Endothelial cell of umbilical vein (primary cell): ENCODE measurements at places on chromosomes 6 and 20. TPM values are rescaled to one million over a fixed set of nuclear protein-coding genes. Genes with fewer than 3 reads are reported as not detected.
A peak's percentile ranks its signal among the peaks of the same experiment; 100 is the strongest.

GRCh38 chr20:62916703-62917476, 9.4 kb downstream of the DIDO1 start:
- no peak overlapping the region for H3K27ac ChIP-seq
- no peak for DNase-seq
- H3K4me1 ChIP-seq, result no peaks in the 10 kb centered on the region
- H3K36me3 ChIP-seq, result peaks cover 7% of the 10 kb centered on the region
- no peak overlapping the region for H3K4me3 ChIP-seq
- no peaks in the 10 kb centered on the region for H3K27me3 ChIP-seq

- no peaks in the 10 kb centered on the region for H3K36me3 ChIP-seq
- H3K4me1 ChIP-seq, result no peaks in the 10 kb centered on the region
- H3K27ac ChIP-seq, result no peak overlapping the region
- H3K4me3 ChIP-seq, result no peak overlapping the region
Observed at GRCh38 chr6:56220078-56220477, 27.3 kb downstream of the COL21A1 start.

GRCh38 chr6:106913111-106913510, 61.4 kb downstream of the CD24 start:
- H3K36me3 ChIP-seq, result no peaks in the 10 kb centered on the region
- H3K4me1 ChIP-seq, result no peaks in the 10 kb centered on the region
- H3K4me3 ChIP-seq, result no peak overlapping the region
- DNase-seq, result no peak
- no peaks in the 10 kb centered on the region for H3K27me3 ChIP-seq

- DNase-seq, result no peak
- no peak overlapping the region for H3K27ac ChIP-seq
- no peaks in the 10 kb centered on the region for H3K36me3 ChIP-seq
- H3K27me3 ChIP-seq, result no peaks in the 10 kb centered on the region
Observed at GRCh38 chr6:124438546-124439065, 523.6 kb upstream of the RNF217 start.

DNA sequence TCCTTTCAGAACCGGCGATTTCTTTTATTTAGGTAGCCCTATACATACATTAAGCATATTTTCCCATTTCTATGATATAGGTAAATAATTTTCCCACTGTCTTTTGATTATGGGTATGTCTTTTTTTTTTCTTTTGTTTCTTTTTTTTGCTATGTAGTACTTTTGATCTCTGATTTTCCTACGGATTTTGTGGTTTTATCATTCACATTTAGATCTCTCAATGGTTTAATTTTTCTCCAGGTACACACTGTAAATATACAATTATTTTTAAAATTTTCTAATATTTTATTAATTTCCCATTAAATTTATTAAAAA, 436 bp upstream of the ZNF337 start:
- peak overlapping the region; percentile 89 for H3K4me3 ChIP-seq
- H3K27me3 ChIP-seq, result no peaks in the 10 kb centered on the region
- H3K36me3 ChIP-seq, result no peaks in the 10 kb centered on the region
- H3K4me1 ChIP-seq, result peaks cover 5% of the 10 kb centered on the region
- no peak overlapping the region for H3K27ac ChIP-seq
- DNase-seq, result no peak

GRCh38 chr6:21079468-21080048, 514.0 kb upstream of the SOX4 start:
- no peak overlapping the region for H3K4me3 ChIP-seq
- no peak overlapping the region for H3K27ac ChIP-seq
- no peaks in the 10 kb centered on the region for H3K36me3 ChIP-seq
- no peaks in the 10 kb centered on the region for H3K27me3 ChIP-seq
- no peaks in the 10 kb centered on the region for H3K4me1 ChIP-seq
- DNase-seq, result no peak

- H3K4me1 ChIP-seq, result no peaks in the 10 kb centered on the region
- no peak overlapping the region for H3K4me3 ChIP-seq
- no peak overlapping the region for H3K27ac ChIP-seq
- no peaks in the 10 kb centered on the region for H3K36me3 ChIP-seq
Observed at GRCh38 chr6:153108315-153108714, 22.8 kb downstream of the RGS17 start.

The C2 gene
- 0.60 TPM in 1 of 2 replicates, not detected in the other for total RNA-seq

The PXDC1 gene
- total RNA-seq, result 119 and 121 TPM in 2 replicates

The SUMO4 gene
- total RNA-seq, result 2.6 and 3.1 TPM in 2 replicates
